A549 treated with AZD2906 at 1 μM for 4 hours (cell line): ENCODE measurements at places on chromosomes 2 and 18. TPM values are rescaled to one million over a fixed set of nuclear protein-coding genes. Genes with fewer than 3 reads are reported as not detected.

Gene KCNE4
- 0.37 to 0.56 TPM (median 0.48 TPM) in 5 replicates for total RNA-seq

Gene RGPD4
- total RNA-seq = 0.03 to 0.07 TPM (median 0.05 TPM) in 4 of 5 replicates, not detected in the other

Gene PID1
- total RNA-seq = 4.0 to 5.3 TPM (median 4.5 TPM) in 5 replicates

Gene ANKRD29
- 13.8 to 18.8 TPM (median 17.3 TPM) in 5 replicates for total RNA-seq

Gene ALLC
- 0.08 TPM in 1 of 5 replicates, not detected in the others for total RNA-seq

Gene RAB6D
- 0.02 to 0.03 TPM (median 0.02 TPM) in 3 of 5 replicates, not detected in the others for total RNA-seq

Gene FAHD2B
- total RNA-seq = 11.5 to 13.5 TPM (median 12.2 TPM) in 5 replicates

Gene CCDC148
- 0.22 to 0.62 TPM (median 0.39 TPM) in 5 replicates for total RNA-seq

Gene SEMA4C
- total RNA-seq = 16.4 to 19.9 TPM (median 18.6 TPM) in 5 replicates

Gene IL36RN
- total RNA-seq = 0.02 to 0.11 TPM (median 0.02 TPM) in 3 of 5 replicates, not detected in the others

Gene OXER1
- not detected in 5 replicates for total RNA-seq

Gene MYL12A
- total RNA-seq = 283 to 348 TPM (median 319 TPM) in 5 replicates

Gene CD207
- total RNA-seq = not detected in 5 replicates

Gene GKN2
- total RNA-seq = 1.9 to 3.2 TPM (median 2.5 TPM) in 5 replicates

Gene ORMDL1
- 34.2 to 43.0 TPM (median 42.5 TPM) in 5 replicates for total RNA-seq

Gene SPP2
- not detected in 5 replicates for total RNA-seq

Gene GPAT2
- 0.02 TPM in 1 of 5 replicates, not detected in the others for total RNA-seq

Gene C2orf78
- not detected in 5 replicates for total RNA-seq

Gene MYO5B
- total RNA-seq = 6.7 to 8.7 TPM (median 8.0 TPM) in 5 replicates

Gene ABHD1
- total RNA-seq = 1.3 to 1.6 TPM (median 1.3 TPM) in 5 replicates

Gene SP140
- 0.14 TPM in 1 of 5 replicates, not detected in the others for total RNA-seq

Gene SLC9A4
- total RNA-seq = not detected in 5 replicates

Gene OTX1
- 3.5 to 4.6 TPM (median 3.7 TPM) in 5 replicates for total RNA-seq

Gene GAL3ST2
- 0.11 to 0.37 TPM (median 0.25 TPM) in 5 replicates for total RNA-seq

Gene MBOAT2
- total RNA-seq = 66.0 to 81.0 TPM (median 75.3 TPM) in 5 replicates

Gene CRYGC
- total RNA-seq = not detected in 5 replicates

Gene IL1RL1
- total RNA-seq = 0.80 to 1.4 TPM (median 1.2 TPM) in 5 replicates

Gene DSG2
- 43.1 to 72.3 TPM (median 59.6 TPM) in 5 replicates for total RNA-seq

Gene ADRA2B
- 0.14 to 0.18 TPM (median 0.14 TPM) in 5 replicates for total RNA-seq

Gene EVX2
- total RNA-seq = 0.01 TPM in 1 of 5 replicates, not detected in the others

Gene NETO1
- not detected in 5 replicates for total RNA-seq
